ENCODE measurements at places on chromosomes 13 and 19.

DNA sequence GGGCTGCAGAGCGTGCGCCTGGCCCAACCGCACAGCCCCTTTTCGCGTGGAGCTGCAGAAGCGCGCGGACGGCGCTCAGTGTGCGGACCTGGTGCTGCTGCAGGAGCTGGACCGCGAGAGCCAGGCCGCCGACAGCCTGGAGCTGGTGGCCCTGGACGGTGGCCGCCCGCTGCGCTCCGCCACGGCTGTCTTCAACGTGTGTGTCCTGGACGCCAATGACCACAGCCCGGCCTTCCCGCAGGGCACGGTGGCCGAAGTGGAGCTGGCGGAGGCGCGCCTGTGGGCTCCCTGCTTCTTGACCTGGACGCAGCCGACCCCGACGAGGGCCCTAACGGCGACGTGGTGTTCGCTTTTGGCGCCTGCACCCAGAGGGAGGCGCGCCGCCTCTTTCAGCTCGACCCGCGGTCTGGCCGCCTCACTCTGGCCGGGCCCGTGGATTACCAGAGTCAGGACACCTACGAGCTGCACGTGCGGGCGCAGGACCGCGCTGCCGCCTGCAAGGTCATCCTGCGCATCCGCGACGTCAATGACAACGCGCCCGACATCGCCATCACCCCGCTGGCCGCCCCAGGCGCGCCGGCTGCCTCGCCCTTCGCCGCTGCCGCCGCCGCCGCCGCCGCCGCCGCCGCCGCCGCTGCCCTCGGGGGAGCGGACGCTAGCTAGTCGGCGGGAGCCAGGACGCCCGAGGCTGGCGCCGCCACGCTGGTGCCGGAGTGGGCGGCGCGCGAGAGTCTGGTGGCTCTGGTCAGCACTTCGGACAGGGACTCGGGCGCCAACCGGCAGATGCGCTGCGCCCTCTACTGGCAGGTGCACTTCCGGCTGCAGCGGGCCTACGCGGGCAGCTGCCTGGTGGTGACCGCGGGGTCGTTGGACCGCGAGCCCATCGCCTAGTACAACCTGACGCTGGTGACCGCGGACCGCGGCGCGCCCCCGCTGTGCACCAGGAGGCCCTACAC lies 172.2 kb downstream of the OLFM4 start:
- no peak for DNase-seq

- no peak for DNase-seq
These were observed 377.0 kb downstream of the DLEU7 start for GRCh38 chr13:50466456-50466855.

- DNase-seq: no peak
These were observed 18.8 kb downstream of the NLRP4 start for GRCh38 chr19:55855160-55855559.

GRCh38 chr13:95793018-95793555 lies 116.1 kb downstream of the DNAJC3 start:
- no peak for DNase-seq

DNA sequence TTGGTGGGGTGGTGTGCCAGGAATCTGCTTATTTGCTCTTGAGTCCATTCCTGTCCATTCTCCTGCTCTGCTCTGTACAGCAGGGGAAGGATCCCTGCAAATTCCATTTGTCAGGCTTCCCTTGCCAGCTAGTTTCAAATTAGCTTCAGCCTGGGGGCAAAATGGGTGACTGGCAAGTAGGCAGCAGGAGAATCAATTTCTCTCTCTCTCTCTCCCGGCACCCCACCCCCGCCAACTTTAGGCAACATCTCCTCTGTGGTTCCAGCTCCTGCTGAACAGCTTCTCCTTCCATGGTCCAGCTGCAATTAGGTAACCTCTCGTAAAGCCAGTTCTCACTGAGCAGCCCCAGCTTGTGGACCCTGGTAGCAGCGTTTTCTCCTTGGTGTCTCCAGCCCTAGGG lies 6.7 kb upstream of the MYCBP2 start:
- DNase-seq: no peak

DNA sequence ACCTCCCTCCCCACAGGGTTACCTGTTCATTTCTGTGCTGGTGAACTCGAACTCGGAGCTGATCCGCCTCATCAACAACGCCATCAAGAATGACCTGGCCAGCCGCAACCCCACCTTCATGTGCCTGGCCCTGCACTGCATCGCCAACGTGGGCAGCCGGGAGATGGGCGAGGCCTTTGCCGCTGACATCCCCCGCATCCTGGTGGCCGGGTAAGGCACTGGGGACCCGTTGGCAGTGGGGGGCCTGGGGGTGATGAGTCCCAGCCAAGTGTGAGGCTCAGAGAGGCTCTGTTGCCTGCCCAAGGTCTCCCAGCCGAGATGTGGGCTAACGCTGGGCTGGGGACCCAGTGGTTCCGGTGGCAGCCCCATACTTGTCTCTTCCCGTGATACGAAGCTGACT lies 15.7 kb downstream of the AP2A1 start:
- DNase-seq: no peak

GRCh38 chr13:23570099-23570920 lies at the start of gene TNFRSF19:
Gene TNFRSF19 (plus strand): TSS chr13:23570412. CDS start chr13:23590184, 19,772 bp downstream.
- DNase-seq: no peak

DNA sequence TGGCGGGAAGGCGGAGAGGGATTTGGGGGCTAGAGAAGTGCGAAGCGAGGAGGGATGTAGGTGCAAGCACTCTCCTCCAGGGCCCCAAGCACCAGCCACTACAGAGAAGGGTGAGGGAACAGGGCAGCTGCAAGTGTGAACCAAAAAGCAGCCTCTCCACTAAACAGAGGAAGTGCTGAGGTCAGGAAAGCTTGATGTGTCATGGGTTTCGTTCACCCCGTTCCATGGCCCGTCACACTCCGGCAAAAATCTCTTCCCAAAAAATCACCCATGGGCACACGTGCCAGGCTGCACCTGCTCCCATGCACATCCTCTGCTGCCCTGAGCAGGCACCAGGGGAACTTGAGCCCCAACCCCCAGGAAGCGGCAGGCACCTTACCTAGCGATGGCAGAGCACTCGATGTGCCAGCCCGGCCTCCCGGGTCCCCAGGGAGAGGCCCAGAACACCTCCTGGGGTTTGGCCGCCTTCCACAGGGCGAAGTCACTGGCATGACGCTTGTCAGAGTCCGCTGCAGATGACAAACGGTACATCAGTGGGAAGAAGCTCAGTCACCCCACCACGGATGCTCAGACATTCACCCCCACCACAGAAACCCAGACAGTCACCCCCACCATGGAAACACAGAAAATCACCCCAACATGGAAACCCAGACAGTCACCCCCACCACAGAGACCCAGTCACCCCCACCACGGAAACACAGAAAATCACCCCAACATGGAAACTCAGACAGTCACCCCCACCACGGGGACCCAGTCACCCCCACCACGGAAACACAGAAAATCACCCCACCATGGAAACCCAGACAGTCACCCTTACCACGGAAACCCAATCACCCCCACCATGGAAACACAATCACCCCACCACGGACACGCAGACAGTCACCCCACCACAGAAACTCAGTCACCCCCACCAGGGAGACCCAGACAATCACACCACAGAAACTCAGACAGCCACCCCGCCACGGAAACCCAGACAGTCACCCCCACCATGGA lies 29.0 kb downstream of the CARS2 start:
- no peak for DNase-seq

- no peak for DNase-seq
These were observed 16.2 kb downstream of the ARGLU1 start for GRCh38 chr13:106551751-106552150.

GRCh38 chr13:84867246-84867645 lies 932.0 kb downstream of the SLITRK6 start:
- no peak for DNase-seq

DNA sequence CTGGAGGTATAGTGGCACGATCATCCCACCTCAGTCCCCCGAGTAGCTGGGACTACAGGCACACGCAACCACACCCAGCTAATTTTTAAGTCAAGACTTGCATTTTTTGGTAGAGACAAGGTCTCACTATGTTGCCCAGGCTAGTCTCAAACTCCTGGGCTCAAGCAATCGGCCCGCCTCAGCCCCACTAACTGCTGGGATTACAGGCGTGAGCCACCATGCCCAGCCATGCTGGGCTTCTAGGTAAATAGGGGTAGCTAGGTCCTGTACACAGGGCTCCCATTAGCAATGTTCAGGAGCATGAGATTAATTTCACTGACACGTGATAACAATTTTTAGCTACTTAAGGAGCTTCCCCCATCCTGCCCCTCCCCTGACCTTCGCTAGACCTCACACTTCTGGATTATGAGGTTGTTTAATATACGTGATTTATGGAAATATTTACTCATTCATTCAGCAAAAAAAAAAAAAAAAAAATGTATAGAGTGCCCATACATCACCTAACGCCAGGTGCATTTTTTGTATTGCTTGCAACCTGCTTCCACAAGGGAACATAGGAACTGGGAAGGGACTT lies 19.2 kb downstream of the TMEM272 start:
- DNase-seq: no peak

GRCh38 chr19:7534531-7535046 lies 928 bp upstream of the PNPLA6 start:
- peak; percentile 90 for DNase-seq

- no peak for DNase-seq
These were observed 5.2 kb upstream of the PLIN4 start for GRCh38 chr19:4523306-4524110.

GRCh38 chr19:40811478-40812341 lies 12.7 kb downstream of the EGLN2 start:
- DNase-seq: no peak

DNA sequence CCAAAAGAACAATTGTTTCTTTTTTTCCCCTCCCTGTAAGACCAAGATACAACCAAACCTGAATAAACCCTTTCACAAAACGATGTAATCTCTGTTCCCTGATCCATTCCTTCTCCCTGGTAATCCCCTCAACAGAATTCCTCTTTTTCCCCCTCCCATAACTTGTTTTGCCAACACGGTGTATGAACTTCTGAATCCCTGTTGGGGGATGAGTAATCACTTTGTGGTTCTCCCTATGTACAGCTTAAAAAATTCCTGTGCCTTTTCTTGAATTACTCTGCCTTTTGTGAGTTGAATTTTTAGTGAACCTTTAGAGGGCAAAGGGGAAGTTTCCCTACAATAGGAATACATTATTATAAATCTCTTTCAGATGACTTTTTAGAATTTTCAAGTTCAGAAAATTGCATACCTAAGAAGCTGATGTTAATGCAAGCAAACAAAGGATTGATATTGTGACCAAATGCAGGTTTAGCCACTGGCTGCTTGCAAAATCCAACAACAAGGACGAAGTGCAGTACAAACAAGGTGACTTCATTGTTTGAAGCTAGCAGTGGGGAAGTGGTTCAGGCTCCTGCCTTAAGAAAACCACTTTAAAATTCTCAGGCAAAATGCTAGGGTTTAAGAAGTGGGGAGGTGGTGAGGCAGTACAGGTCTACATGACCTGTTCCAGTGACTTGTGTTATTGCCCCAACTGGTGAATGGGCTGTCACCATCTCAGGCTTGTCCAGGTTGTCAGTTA lies 15.0 kb upstream of the EPSTI1 start:
- no peak for DNase-seq

- no peak for DNase-seq
These were observed 9.7 kb upstream of the FUT2 start for GRCh38 chr19:48686088-48686487.

- no peak for DNase-seq
These were observed 198.8 kb downstream of the MYO16 start for GRCh38 chr13:108828086-108828815.

- DNase-seq: no peak
These were observed 14.6 kb downstream of the VSIG10L start for GRCh38 chr19:51327066-51328001.

- no peak for DNase-seq
These were observed 5.7 kb downstream of the LENG1 start for GRCh38 chr19:54153731-54154326.
